Femur (tissue), 1 donor: ENCODE measurements at places on chromosomes 5 and 9.

DNA sequence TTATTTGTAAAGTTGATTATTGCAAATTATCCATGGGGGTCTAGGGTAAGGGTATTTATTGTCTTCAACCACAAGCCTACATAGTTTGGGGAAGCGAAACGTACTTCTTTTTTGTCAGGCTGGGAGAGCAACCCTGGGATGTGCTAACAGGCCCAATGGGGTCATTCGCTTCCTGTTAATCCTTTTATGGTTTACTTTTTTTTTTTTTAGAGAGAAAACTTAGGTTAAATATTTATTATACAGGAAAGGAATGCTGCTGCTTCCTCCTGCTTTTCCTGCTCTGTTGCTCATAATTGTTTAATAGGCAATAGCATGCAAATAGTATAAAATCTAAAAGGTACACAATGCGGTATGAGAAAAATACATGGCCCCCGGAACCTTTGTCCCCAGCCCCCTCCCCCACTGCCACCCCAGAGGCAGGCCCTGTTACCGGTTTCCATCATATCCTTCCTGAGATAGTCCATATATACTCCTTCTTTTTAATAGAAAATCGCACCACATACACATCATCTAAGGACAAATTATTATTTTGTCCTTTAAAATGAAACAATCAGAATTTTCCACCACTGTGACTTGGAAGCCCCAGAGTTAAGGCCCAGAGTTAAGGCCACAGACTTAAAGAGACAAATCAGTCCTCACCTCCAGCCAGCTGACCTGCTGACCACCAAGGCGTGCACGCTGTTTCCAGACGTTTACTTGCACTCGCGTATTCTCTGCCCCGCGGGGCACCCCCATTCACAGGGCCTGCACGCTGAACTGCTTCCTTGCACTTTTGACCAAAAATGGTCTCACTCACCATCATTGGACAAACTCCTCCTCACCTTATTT is 83.9 kb downstream of the NDFIP1 start:
- no peak for DNase-seq

GRCh38 chr5:35482167-35482755 is 135.4 kb upstream of the SPEF2 start:
- no peak for DNase-seq

DNA sequence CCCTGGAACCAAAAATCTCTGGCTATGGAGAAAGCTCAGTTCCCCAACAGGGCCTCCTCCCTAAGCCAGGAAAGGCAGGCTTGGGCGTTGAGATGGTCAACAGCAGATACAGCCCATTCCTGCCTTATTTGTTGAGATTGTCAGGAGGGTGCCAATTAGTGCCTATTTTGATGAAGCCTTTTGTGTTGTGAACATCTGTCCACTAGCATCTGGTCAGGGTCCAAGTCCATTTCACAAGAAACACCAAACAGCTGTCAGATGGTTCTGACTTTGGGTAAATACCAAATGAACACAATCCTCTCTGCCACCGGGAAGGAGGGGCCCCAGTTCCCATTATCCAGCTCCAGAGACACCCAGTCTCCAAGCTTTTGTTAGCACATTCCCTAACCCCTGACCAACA is 19.9 kb downstream of the SEMA6A start:
- DNase-seq = no peak

DNA sequence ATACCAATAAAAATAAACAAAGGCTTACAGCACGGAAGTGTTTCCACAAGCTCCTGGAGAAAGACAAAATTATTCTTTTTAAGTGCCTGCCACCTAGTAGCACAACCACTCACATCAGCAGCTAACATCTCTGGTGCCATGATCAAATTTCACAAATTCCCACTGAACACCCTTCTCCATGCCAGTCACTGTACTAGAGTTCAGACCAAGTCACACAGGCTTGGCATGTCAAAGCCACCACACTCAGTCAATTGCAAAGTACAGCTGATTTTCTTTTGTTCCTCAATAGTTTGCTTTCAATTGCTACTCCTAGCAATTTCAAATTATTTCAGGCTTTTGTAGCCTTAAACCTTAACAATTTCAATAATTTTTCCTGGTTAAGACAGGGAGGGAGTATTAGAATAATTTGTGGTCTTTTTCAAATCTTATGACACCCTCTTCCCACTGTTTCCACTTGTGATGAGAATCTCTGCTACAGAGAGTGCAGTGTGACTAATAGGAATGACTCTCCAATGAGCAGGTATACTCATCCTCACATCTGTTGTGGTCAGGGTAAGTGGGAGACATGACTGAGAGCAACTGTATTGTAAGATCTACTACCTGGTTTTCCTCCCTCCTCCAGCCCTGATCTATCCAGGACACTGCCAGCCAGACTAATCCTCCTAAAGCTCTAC is 46.2 kb downstream of the RNF145 start:
- DNase-seq = no peak

- no peak for DNase-seq
Observed at GRCh38 chr5:54234304-54234933, 76.0 kb downstream of the ARL15 start.

GRCh38 chr5:56384186-56384585 is 151.1 kb upstream of the ANKRD55 start:
- no peak for DNase-seq

GRCh38 chr9:75010570-75010969 is 17.5 kb downstream of the CARNMT1 start:
- no peak for DNase-seq

- DNase-seq = peak; percentile 38
Observed at GRCh38 chr9:96612105-96612965, 7.3 kb downstream of the CDC14B start.

- DNase-seq = no peak
Observed at GRCh38 chr9:2242831-2243330, 227.7 kb downstream of the SMARCA2 start.

DNA sequence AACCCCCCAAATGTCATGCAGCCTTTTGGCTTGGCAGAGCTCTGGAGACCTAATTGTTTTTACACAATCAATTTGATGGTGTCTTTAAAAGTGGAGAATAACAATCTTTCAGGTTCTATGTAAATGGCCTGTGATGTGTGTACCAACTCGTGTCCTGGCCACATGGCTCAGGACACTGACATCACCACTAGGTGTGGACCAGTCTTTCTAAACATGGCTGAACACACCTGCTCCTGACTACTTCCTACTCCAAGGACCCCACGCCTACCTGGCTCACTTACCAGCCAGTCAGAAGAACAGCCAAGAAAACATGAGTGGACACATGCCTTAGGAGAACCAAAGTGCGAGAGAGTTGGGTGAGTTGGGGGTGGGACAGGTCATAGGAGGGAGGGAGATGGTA is 71.2 kb downstream of the WDR41 start:
- DNase-seq = no peak

DNA sequence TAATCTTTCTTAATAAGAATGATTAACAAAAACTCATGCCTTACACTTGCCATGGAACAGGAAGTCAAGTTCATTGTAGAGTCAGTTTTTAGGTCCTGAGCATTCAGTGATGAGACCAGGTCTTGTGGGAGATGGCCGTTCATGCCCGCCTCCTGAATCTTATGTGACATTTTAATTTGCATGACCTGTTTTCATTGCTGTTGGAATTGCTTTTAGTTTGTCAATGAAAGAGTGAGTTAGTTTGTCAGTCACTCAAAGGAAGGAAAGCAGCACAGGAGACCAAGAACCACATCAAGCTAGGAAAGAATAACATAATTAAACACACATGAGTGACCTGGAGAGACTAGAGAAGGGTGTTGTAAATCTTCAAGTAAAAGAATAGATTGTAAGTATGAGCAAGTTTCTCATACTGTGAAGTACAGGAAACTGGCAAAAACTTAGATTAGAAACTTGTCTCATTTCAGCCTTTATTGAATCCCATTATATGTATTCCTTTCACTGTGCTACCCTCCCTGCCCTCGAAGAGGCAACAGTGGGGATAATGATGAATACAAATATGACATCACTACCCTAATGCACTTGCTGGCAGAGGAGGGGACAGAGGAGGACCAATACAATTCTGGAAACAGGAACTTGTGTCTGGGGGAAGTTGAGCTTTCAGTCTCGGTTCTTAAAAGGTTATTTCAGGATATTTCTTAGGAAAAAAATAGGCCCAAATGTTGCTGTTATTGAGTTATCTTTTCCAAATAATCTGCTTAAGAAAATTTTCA is 64.3 kb upstream of the C6 start:
- DNase-seq = no peak

DNA sequence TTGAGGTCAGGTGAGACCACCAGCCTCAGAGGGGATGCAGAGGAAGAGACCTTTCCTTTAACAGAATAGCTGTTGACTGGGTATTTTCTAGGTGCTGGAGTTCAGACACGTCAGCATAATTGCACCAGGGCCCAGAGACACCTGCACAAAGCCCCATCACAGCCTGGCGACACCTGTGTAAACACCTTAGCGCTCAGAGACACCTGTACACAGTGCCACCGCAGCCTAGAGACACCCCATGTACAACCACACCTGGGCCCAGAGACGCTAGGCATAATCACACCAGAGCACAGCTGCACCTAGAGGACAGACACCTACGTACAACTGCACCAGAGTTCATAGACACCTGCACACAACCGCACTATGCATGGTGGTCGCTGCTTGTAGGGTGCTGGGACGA is 1.0 kb downstream of the TRIP13 start:
- DNase-seq = no peak

DNA sequence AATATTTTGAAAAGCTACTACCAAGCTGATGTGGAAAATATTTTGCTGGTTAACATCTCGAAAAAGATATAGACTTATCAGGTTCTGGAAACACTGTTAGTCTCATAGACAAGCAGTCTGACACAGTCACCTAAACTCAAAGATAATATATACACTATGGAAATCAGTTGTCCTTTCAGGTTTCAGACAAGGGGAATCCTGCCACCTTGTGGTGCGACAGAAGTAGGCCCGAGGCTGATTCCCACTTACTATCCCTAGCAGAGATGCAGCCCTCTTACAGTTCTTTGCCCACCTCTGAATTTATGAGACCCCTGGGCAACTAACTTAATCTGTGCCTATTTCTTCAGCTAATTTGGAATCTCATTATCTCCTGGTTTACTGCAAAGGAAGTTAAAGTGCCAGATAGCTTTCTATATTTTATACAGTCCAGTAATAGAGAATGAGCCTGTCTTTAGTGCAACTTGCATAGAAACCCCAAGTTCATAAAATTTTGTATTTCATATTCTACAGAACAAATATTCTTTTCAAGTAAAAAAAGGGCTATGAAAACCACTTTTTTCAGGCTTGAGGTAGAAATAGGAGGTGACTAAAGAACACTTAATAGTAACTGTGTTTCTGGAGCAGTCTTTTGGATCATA is 16.9 kb downstream of the RAD1 start:
- peak; percentile 82 for DNase-seq

DNA sequence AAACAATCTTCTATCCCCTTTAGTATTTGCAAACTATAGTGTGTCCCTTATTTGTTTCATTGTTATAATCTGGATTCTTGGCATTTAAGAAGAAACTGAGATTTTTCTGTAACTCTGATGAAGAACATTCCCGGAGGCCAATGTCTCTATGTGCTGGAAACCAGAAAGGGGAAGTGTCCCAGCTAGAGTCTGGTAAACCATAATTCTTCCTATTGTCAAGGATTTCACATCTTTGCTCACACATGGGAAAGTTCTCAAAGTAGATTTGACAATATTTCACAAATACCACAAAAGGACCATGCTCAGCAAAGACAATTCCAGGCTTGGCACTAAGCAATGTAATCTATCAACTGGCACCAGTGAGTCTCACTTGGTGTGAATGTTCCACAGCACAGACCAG is 146.8 kb downstream of the MUSK start:
- no peak for DNase-seq

- no peak for DNase-seq
Observed at GRCh38 chr5:115579216-115579615, 23.1 kb downstream of the TICAM2 start.

DNA sequence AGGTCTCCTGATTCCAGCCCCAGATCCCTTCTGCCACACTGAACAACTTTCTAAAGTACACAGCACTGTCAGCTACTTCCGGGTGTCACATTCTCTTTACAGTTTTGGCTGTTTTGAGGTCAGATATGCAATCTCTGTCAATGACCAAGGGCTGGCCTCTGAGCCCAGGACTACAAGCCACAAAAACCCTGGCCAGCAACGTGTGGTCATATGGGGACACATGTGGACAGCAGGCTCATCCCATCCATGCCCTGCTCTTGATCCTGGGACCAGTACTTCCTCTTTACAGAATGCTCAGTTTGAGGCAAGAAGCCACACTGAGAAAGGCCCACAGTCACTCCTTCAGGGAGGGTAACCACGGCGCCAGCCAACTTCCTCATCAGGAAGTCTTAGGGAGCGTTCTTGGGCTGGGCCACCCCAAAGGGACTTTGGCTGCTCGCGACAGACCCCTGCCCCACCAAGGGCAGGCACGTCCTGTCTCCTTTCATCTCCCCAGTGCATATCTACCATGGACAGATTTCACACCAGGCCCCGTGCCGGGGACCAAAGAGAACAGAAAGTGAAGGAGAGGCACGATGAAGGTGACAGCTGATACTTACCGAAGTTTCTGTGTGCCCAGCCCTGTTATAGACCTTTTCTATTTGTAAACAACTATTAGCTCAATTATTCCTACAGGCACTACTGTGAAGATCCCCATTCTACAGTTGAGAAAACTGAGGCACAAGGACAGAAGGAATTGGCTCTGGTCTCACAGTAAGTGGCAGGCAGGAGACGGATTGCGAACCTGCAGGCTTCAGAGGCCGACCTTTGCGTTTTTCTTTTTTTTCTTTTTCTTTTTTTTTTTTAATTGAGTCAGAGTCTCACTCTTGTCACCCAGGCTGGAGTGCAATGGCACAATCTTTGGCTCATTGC is 37.3 kb downstream of the STK10 start:
- peak; percentile 70 for DNase-seq

DNA sequence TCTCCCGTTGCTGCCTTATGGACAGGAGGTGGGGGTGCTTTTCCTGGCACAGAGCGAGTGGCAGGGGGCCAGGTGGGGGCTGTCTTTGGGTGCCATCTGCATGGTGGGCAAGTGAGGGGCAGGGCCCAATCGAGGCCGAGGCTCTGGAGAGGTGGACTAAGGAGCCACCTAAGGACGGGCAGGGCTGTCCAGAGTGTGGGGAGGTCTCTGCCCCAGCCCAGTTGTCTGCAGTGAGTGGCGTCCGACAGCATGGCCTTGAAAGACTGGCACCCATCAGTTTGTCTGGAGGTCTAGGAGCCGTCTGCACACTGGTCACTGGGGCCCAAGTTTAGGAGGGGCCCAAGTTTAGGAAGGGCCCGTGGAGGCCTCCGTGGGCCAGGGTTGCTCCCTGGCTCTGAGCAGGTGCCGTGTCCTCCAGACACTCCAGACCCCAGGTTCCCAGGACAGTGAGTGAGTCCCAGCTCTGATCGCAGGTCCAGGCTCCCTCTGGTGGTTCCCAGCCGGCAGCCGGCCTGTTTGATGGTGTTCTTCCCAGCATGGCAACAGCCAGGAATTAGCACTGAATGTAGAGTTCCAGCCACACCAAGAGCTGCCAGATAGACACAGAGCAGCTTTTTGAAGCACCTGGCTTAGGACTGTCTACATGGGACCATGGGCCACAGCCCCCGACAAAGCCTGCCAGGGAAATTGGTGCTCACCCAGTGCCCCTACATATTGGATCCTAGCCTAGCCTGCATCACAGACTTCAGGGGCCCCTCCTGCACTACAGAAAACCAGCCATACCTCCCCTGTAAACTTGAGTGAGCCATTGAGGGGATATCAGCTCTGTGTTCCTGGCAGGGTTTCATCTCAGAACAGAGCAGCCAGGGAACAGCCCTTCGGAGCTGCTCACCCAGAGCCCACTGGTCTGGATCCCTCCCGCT is 120.9 kb downstream of the WNK2 start:
- peak; percentile 86 for DNase-seq
